ENCODE measurements at places on chromosomes 4 and X.

DNA sequence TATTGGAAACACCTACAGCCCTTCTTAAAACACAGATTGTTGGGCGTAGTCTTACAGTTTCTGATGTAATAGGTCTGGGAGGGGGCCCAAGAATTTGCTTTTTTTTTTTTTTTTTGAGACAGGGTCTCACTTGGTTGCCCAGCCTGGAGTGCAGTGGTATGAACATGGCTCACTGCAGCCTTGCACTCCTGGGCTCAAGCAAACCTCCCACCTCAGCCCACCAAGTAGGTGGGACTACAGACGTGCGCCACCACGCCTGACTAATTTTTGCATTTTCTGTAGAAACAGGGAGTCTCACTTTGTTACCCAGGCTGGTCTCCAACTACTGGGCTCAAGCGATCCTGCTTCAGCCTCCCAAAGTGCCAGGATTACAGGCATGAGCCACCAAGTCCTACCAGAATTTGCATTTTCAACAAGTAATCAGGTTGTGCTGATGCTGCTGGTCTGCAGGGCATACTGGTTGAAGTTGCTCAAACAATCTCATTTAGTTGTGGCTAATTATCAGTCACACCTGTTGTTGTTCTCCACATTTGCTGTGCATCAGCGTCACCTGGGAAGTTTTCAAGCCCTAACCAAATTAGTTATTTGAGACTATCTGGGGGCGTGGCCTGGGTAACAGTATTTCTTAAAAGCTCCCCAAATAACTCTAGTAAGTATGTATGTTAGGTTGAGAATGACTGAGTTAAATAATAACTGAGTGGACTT lies 14.0 kb downstream of the TMEM154 start:
- no peak for DNase-seq
- no peaks in the 10 kb centered on the region for H3K36me3 ChIP-seq
- H3K27ac ChIP-seq: no peak overlapping the region

DNA sequence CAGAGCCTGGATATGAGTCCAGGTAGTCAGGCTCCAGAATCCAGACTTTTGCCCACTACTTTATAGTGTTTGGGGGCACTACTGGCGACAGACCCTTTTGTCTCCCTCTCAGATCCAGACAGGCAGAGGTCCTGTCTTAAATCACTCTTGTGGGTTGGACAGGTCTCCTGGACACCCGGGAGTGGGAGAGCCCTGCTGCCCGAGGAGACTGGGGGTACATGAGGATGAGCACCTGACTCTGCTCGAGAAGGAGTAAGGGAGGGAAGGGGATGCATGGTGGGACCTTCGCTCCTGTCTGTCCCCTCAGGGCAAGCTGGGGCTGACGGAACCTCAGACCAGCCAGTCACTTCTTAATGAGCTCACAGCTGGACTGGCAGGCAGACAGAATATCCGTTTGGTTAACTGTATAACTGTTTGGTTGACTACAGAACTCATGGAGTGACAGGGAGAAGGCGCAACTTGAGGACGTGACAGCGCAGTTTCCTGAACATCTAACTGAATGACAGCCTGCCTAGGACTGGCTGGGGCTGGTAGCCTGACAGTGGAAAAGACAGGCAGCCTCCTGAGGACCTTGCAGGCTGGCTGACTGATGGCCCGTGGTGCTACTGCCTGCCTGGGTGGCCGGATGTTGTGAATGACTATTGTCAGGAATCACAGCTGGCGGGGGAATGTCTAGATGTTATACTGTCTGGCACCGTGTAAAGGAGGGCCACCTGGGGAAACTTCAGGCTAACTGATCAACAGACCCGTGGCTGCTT lies 1.6 kb upstream of the SUV39H1 start:
- DNase-seq: no peak
- H3K27me3 ChIP-seq: no peaks in the 10 kb centered on the region
- no peaks in the 10 kb centered on the region for H3K36me3 ChIP-seq
- no peak overlapping the region for H3K27ac ChIP-seq

DNA sequence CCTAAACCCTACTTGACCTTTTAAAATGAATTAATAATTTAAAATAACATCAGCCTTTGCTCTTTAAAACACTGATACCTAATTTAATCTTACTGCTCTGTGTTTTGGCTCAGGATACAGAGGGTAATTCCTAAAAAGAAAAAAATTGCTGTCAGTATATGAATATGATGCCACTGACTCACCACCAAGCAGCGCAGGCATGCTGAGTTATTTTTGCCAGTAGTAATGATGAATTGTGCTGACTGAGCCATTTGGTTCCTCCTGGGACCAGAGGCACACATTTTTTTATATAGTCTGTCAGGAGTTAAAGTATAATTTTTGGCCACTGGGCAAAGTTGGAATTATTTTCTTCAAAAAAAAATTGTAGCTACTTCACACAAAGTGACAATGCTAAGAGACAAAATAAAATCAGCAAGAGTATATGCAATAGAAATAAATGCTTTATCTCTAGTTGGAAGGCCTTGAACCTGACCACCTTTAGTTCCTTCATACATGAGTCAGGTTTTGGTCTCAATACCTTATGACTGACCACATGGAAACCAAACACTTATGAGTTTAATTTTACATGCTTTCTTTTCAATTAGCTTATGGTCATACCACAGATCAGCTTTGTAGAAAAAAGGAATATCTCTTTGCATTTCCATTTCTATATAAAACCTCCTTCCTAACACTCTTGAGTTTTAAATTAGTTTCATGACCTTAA lies 115.1 kb downstream of the PPP3CA start:
- no peak overlapping the region for H3K4me3 ChIP-seq
- H3K27me3 ChIP-seq: no peaks in the 10 kb centered on the region
- H3K27ac ChIP-seq: no peak overlapping the region
- DNase-seq: no peak

DNA sequence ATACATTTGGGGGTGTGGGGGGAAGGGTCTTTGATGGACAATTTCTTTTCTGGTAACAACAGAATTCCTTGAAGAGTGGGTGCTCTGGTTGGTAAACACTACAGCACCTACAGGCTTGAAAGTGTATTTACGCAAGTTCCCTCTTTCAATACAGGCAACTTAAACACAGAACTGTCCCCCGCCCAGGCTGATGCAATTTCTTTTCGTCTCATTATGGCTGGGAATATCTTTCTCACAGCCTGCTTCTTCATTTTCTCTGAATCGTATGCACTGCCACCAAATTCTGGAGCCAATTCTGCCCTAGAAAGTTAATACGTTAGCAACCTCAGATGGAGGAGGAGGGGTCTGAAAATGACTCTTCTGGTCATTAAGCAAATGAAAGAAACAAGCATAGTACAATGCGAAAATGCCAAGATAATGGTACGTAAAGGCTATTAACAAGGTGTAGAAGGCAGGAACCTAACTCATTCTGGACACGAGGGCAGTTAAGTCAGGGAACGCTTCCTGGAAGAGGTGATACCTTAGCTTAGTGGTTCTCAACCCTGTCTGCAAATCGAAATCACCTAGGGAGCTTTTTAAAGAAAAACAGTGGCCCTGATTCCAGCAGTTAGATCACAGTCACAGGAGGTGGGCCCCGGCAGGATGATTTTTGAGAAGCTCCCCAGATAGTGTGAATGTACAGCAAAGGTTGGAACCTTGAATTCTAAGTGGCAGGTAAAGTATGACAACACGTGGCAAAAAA lies 1.0 kb downstream of the AGA start:
- no peaks in the 10 kb centered on the region for H3K27me3 ChIP-seq
- H3K4me1 ChIP-seq: peaks cover 17% of the 10 kb centered on the region
- H3K36me3 ChIP-seq: peaks cover 12% of the 10 kb centered on the region
- peak overlapping the region; percentile 94 for H3K27ac ChIP-seq
- no peak for DNase-seq

DNA sequence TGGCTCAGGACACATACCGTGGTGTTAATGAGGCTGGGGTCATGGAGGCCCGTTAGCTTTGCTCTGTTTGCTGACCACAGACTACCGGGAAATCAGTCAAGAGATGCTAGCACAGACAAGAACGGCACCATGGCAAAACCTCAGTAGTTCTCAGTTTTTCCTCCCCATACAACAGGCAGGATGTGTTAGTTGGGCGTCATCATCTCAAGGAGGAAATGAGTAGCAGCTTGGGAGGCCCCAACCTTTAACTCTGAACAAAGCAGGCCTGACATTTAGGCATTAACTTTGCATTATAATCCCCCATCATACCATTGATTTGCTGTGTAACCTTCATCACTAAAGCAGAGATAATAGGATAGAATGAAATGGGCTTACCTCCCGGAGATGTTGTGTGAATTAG lies 714.2 kb downstream of the RPA4 start:
- no peaks in the 10 kb centered on the region for H3K27me3 ChIP-seq
- no peak for DNase-seq
- no peak overlapping the region for H3K27ac ChIP-seq
- no peaks in the 10 kb centered on the region for H3K4me1 ChIP-seq
- H3K4me3 ChIP-seq: no peak overlapping the region
- H3K36me3 ChIP-seq: no peaks in the 10 kb centered on the region

DNA sequence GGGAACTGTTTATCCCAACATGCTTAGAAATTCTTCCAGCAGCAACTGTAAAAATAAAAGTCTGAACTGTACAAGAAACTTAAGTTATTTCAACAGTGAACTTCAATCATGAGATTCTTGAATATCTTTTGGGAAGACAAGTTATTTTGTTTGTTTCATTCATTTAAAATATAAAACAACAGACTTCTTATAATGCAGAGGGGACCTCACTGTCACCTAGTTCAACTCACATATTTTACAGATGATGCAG lies 14.9 kb downstream of the FAM9C start:
- peaks cover 23% of the 10 kb centered on the region for H3K4me1 ChIP-seq
- no peak overlapping the region for H3K4me3 ChIP-seq
- no peak overlapping the region for H3K27ac ChIP-seq
- H3K27me3 ChIP-seq: no peaks in the 10 kb centered on the region

GRCh38 chrX:11341274-11342201 lies 48.3 kb downstream of the AMELX start:
- H3K36me3 ChIP-seq: no peaks in the 10 kb centered on the region
- no peak for DNase-seq
- no peak overlapping the region for H3K27ac ChIP-seq
- no peaks in the 10 kb centered on the region for H3K4me1 ChIP-seq
- H3K27me3 ChIP-seq: no peaks in the 10 kb centered on the region
- H3K4me3 ChIP-seq: no peak overlapping the region

GRCh38 chr4:10090467-10091250 lies 25.9 kb downstream of the WDR1 start:
- H3K4me1 ChIP-seq: peaks cover 66% of the 10 kb centered on the region
- peaks cover 71% of the 10 kb centered on the region for H3K36me3 ChIP-seq
- no peak overlapping the region for H3K4me3 ChIP-seq
- DNase-seq: no peak
- H3K27ac ChIP-seq: no peak overlapping the region

DNA sequence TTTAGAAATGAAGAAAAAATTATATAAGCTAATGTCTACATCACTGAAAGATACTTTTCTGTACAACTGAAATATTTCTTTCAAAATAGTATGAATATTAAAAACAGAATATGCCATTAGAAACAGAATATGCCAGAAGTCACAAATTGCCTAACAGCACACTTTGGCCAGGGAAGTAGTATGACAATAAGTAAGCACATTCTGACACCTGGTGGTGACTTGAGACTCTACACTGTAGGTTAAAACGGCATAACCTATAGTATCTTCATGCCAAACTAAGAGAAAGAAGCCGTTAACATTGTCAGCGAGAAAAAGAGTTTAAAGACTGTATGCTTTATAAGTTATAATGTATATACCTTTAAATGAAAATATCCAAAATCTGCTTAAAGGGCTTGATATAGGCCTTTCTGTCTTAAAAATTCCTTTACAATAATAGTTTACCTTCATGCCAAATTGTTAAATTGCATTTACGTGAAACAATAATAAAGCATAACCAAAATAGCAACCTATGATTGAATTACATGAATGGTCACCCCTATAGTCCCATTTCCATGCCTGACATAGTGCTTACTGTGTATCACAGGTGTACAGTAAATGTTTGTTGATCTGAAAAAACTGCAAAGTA lies 32.8 kb downstream of the FAM13A start:
- H3K36me3 ChIP-seq: peaks cover 1% of the 10 kb centered on the region
- H3K27ac ChIP-seq: no peak overlapping the region
- H3K4me3 ChIP-seq: no peak overlapping the region
- no peaks in the 10 kb centered on the region for H3K4me1 ChIP-seq
- no peaks in the 10 kb centered on the region for H3K27me3 ChIP-seq
- no peak for DNase-seq

- no peaks in the 10 kb centered on the region for H3K4me1 ChIP-seq
- DNase-seq: no peak
- no peak overlapping the region for H3K27ac ChIP-seq
- H3K27me3 ChIP-seq: no peaks in the 10 kb centered on the region
Measured at GRCh38 chrX:30212172-30212571, 3.2 kb upstream of the MAGEB2 start.

DNA sequence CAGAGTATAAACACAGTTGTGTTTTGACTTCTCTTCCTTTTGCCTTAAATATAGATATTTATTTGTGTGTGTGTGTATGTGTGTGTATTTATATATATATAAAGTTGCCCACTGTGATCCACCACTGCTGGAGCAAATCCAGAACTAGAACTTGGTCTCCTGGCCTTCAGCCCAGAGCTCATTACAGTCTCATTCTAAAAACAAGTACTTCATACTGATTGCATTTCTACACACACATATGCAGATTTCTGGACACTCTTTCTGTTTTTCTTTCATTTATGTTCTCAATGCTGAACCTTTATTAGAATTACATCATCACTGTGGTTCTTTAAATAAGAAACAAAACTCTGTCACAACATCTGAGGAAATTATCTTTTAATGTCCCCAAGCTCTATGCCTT lies 381 bp downstream of the TXK start:
- no peaks in the 10 kb centered on the region for H3K27me3 ChIP-seq
- H3K36me3 ChIP-seq: peaks cover 11% of the 10 kb centered on the region
- no peak for DNase-seq
- no peak overlapping the region for H3K4me3 ChIP-seq
- no peaks in the 10 kb centered on the region for H3K4me1 ChIP-seq

DNA sequence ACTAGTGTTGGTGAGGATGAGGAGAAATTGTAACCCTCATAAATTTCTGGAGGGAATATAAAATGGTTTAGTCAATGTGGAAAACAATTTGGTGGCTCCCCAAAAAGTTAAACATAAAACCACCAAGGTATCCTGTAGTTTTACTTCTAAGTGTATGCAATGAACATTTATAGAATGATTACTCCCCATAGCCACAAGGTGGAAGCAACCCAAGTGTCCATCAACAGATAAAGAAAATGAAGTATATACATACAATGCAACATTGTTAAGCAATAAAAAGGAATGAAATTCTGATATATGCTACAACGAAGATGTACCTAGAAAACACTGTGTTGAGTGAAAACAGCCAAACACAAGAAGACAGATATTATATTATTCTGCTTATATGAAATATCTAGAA lies 569.1 kb upstream of the GRID2 start:
- no peaks in the 10 kb centered on the region for H3K36me3 ChIP-seq
- no peaks in the 10 kb centered on the region for H3K4me1 ChIP-seq
- no peak overlapping the region for H3K4me3 ChIP-seq
- no peaks in the 10 kb centered on the region for H3K27me3 ChIP-seq
- no peak overlapping the region for H3K27ac ChIP-seq

GRCh38 chrX:7088968-7089615 lies 58.4 kb upstream of the STS start:
- no peak for DNase-seq
- no peaks in the 10 kb centered on the region for H3K27me3 ChIP-seq
- H3K4me3 ChIP-seq: no peak overlapping the region
- H3K27ac ChIP-seq: no peak overlapping the region

GRCh38 chrX:19556202-19556601 lies 40.9 kb upstream of the MAP3K15 start:
- DNase-seq: no peak
- no peaks in the 10 kb centered on the region for H3K27me3 ChIP-seq
- H3K36me3 ChIP-seq: no peaks in the 10 kb centered on the region
- no peak overlapping the region for H3K4me3 ChIP-seq
- no peaks in the 10 kb centered on the region for H3K4me1 ChIP-seq
- no peak overlapping the region for H3K27ac ChIP-seq
